ENCODE measurements at places on chromosomes 11 and 22.

- no peak for DNase-seq
Measured at GRCh38 chr11:37496201-37496600, 898.2 kb upstream of the RAG2 start.

DNA sequence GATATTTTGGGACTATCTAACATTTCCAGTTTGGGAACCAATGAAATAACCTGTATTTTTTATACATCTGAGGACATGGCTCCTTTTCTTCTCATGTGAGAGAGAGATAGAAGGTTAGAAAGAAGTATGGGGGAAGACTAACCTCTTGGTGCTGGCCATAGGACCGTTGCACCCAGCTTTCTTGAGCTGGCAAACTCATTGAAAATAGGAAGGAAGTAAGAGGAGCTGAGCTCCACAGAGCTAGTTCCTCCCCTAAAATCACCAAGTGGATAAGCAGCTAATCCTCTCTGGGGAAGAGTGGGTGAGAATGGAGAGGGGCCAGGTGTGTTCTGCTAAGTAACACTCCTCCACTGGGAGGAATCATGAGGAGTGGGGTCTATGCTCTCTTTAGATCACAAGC, 387.4 kb upstream of the CADM1 start:
- no peak for DNase-seq

GRCh38 chr11:35487532-35488078, 37.8 kb downstream of the PAMR1 start:
- DNase-seq = no peak

DNA sequence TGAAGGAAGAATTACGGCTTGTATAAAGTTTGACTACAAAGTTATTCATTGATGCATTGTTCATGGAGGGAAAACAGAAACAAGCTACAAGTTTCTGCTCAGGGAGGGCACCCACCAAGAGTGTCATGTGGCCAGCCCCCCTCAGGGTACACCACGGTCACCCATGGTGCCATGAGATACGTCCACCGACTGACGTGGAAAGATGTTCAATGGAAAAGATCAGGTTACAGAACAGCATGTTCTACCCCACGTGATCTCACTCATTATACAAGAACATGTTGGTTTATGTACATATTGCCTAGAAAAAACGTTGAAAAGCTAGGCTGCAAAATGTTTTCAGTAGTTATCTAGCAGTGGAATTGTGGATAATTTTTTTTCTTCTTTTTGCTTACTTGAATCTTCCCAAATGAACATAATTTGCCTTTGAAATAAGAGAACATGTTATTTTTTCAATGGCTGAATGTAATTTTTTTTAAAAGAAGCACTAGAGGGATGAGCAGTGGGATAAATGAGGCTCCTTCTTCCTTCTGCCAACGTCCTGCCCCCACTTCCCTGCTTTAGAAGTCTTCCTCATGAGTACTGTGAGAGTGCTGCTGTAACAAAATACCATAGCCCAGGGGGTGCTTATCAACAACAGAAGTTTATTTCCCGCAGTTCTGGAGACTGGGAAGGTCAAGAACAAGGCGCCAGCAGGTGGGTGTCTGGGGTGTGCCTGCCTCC, 22.5 kb downstream of the RCN1 start:
- DNase-seq = no peak

- no peak for DNase-seq
Measured at GRCh38 chr11:45477588-45477987, 187.8 kb downstream of the CHST1 start.

DNA sequence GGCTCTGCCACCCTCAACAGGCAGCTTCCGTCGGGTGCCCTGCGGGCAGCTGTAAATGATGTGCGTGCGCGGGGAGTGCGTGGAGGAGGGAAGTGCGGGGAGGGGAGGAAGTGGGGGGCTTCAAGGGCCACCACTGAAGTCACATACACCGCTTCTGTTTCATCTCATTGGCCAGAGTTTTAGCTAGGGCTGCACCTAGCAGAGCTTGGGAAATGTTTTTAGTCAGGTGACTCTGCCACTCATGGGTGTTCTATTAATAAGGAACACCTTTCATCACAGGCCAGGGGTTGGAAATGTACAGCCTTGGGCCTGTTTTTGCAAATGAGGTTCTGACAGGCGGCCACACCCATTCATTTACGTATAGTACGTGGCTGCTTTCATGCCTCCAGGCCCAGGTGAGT, 14.6 kb downstream of the FAM118A start:
- DNase-seq = no peak

DNA sequence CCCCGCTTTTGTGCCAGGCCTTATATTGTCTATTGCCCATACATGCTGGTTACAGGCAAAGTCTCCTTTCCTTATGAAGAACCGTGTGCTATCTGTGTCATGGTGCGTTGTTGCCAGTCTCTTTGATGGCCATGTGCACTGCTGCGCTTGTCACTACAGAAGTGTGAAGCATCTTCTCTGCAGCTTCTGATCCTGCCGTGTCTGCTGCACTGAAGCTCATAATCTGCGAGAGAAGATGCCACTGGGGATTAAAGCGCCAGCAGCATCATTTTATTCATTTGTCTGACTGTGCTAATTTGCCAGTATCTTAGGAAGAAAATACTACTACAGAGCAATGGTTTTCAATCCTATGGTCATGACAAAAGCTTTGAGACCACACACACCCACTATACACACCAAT, 330.1 kb downstream of the FAT3 start:
- DNase-seq = no peak

DNA sequence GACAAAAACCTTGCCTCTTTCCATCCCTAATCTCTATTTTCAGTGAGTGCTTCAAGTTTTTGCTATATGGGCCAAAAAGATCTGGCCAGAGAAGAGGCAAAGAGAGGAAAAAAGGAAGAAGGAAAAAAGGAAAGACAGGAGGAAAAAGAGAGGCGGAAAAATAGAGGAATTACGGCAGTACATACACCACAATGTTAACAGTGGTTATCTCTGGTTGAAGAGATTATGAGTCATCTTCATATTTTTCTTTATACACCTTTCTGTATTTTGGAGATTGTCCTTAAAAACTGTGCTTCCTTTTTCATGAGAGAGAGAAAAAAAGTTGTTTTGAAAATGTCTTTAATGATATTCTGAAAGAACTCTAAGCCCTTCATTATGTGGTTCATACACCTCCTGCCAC, 133.7 kb downstream of the SBF2 start:
- no peak for DNase-seq

- no peak for DNase-seq
Measured at GRCh38 chr11:12767027-12767426, 92.8 kb downstream of the TEAD1 start.

DNA sequence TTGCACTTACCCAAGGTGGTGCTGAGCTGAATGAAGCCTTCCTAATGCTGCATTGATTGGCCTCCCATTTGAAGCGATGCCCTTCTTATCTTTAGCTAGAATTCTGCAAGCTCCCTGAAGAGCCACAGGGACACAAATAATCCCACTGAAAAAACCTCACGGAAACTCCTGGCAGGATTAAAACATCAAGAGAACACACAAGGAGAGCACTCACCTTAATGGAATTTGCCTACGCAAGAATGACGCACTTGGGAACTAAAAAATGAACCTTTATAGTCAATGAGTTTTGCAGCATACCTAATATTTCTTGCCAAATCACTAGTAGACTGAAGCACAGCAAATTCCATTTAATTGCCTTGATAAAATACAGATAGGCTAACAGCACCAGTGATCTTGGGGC, 232.8 kb upstream of the UBASH3B start:
- DNase-seq = no peak

- DNase-seq = no peak
Measured at GRCh38 chr22:33666961-33667619, 253.2 kb downstream of the LARGE1 start.

DNA sequence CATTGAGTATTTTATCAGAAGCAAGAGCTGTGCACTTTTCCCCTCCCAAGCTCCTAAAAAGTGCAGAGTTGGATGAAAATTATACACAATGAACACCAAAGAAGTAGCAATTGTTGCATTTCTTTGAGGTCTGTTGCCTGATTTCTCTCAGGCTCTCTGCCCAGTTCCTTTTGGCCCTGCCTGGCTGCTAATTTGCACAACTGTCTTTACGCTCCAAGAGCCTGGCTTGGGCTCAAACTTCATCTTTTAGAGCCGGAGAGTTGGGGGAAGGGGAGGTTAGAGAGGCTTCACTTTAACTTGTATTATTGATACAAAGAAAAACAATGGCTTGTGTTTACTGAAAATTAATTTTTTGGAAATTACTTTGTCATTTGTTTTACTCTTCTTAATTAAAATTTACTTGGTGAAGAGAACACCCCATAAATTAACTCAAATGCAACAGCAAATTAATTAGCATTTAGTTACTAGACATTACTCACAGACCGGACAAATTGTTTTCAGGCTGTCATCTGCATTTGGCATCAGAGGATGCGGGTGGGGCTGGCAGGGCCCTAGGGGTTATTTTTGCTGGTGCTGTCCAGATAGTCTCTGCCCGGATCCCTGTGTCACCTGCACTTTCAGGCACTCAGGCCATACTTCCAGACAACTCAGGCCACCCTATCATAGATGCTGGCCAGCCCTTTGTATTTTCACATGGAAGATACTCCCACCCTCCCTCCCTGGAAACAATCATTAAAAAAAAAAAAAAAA, 407.3 kb downstream of the NXPE2 start:
- no peak for DNase-seq

DNA sequence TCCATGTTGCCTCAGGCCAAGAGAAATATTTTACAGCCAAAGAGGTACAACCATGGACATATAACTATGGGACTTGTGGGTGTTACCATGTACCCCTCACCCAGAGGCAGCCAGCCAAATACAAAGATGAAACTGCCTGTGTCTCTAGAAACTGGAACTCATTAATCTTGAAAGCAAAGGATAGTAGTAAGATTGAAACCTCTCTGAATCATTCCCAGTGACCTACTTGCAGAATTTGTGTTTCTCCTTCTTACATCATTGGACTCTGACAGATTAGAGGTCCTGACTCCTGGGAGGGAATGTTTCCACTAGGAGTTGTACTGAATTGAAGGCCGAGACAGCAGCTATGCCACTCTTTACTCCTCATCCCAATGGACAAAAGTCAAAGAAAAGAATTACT, 257.4 kb upstream of the UBASH3B start:
- no peak for DNase-seq

- DNase-seq = no peak
Measured at GRCh38 chr22:33542153-33542552, 378.1 kb downstream of the LARGE1 start.

- DNase-seq = no peak
Measured at GRCh38 chr11:27317751-27318150, 45.3 kb downstream of the CCDC34 start.

- DNase-seq = no peak
Measured at GRCh38 chr11:1881442-1882264, 10.0 kb downstream of the PRR33 start.

DNA sequence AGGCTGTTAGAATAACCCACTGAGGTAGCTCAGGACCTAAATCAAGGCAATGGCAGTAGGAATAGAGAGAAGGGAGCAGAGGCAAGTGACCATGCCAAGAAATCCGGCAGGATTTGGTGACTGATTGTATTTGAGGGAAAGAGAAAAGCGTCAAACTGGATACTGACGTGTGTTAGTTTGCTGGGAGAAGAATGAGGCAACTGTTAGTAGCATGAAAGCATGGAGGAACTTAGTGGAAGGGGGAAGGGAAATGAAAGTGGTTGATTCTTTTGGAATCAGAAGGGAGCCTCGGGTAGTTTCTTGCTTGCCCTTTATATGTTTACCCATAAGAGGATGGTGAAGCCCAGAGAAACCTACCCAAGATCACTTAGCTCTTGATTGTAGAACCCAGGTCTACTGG, 8.3 kb downstream of the PPFIBP2 start:
- DNase-seq = no peak

- DNase-seq = no peak
Measured at GRCh38 chr11:2310786-2311352, 9.1 kb downstream of the TSPAN32 start.

DNA sequence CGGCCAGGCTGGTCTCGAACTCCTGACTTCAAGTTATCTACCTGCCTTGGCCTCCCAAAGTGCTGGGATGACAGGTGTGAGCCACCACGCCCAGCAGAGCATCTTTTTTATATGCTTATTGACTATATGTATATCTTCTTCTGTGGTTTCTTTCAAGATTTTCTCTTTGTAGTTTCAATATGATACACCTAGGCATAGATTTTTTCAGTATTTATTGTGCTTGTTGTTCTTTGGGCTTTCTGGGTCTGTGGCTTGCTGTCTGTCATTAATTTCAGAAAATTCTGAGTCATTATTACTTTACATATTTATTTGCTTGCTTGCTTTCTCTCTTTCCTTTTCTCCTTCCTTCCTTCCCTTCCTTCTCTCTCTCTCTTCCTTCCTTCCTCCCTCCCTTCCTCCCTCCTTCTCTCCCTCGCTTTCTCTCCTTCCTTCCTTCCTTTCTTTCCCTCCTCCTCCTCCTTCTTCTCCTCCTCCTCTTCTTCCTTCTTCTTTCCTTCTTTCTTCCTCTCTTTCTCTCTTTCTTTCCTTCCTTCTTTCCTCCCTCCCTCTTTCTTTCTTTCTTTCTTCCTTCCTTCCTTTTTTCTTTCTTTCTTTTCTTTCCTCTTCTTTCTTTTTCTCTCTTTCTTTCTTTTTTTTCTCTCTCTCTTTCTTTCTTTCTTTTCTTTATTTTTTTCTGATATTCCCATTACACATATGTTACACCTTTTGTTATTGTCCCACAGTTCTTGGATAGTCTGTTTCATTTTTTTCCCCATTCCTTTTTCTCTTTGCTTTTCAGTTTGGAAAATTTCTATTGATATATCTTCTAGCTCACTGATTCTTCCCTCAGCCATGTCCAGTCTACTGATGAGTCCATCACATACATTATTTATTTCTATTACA, 10.9 kb upstream of the DCHS1 start:
- no peak for DNase-seq

DNA sequence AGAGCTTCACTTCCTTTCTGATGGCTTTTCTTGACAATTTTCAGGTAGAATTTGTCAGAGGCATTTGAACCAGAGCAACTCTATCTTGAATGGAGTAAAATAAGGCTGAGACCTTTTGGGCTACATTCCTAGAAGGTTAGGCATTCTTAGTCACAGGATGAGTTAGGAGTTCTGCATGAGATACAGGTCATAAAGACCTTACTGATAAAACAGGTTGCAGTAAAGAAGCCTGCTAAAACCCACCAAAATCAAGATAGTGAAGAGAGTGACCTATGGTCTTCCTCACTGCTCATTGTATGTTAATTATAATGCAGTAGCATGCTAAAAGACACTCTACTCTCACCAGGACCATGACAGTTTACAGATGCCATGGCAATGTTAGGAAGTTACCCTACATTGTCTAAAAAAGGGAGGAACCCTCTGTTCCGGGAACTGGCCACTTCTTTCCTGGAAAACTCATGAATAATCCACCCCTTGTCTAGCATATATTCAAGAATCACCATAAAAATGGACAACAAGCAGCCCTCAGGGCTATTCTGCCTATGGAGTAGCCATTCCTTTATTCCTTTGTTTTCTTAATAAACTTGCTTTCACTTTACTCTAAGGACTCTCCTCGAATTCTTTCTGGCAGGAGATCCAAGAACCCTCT, 1519.7 kb upstream of the TENM4 start:
- DNase-seq = no peak

- DNase-seq = peak; percentile 81
Measured at GRCh38 chr22:25172153-25172552, 27.5 kb upstream of the CRYBB3 start.

Data from hematopoietic multipotent progenitor cell treated with erythropoietin and hydrocortisone succinate and interleukin-3 and kit ligand, for 6 days (in vitro differentiated cells).